CD4-positive, alpha-beta memory T cell (primary cell): ENCODE measurements at places on chromosomes 3 and 15.
A peak's percentile ranks its signal among the peaks of the same experiment; 100 is the strongest.

GRCh38 chr3:107368654-107369398 is 8.4 kb upstream of the CCDC54 start:
- DNase-seq: no peak

DNA sequence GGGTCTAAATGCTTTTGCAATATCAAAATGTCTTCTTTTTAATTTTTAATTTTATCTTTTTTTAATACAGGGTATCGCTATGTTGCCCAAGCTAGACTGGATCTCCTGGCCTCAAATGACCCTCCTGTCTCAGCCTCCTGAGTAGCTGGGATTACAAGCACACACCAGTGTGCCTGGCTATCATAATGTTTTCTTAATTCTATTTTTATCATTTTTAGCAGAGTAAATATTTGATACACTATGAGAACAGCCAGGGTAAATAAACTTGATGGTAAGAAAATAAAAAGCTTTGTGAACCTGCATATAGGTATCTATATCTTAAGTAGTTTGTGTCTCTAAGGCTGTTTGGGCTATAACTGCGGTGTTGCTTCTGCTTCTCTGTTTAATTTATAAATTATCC is 60.4 kb downstream of the IL12A start:
- DNase-seq: no peak

DNA sequence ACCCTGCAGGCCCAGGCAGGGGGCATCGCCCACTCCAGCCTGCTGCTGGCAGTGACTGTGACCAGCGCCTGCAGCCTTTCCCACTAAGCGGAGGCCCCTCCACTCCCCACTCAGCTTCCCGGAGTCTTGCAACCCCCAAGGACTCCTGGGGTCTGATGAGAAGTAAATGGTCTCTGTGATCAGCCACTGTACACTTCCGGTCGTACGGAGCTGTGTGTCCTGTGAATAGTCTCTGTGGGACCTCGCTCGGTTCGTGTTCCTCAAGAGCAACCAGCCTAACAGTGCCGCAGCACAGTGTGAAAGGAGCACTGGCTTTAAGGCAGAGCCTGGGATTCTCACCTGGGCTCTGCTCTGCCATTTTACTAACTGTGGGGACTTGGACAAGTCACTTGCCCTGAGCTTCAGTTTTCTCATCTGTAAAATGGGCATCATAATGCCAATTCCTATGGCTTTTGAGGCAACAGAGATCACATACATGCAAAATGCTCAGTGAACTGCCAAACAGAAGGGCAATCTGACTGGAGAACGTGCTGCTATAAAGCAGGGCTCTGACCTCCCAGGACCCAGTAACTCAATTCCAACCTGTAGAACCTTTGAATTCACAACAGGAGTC is 26.7 kb downstream of the TMEM43 start:
- DNase-seq: no peak

- DNase-seq: no peak
These were observed 397.6 kb upstream of the RGMA start for GRCh38 chr15:93486407-93487117.

DNA sequence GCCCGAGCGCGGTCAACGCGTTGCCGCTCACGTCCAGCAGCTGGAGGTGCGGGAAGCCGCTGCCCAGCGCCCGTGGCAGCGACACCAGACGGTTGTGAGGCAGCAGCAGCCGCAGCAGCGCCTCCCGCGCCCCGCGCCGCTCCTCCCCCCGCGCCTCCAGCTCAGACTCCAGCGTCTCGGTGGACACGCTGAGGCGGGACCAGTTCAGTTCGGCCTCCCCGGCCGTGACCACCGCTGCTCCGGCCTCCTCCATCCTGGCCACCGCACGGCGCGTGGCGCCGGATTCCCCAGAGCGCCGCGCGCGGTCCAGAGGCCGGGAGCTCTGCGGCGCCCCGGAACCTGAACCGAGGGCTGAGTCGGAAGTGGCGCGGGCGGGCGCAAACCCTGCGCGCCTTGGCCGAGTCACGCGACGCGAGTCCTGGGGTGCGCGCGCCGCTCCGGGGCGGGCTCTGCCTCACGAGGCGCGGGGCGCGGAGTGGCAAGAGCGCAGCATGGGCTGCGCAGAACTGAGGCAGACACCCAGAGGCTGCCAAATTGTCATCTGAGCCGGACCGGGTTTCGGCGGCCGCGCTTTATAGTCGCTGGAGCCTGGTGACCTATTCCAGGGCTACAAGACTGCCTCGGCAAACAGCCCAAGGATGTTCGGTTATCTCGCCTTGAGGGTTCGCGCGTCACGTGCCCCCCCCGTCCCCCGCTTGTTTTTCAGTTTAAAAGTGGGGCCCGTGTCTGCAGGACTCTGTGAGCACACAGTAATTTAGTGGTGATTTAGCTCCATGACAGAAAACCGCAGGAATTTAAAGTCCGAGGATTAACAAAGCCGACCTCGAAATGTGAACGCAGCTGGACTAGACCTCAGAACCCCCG is at the start of gene LRRC58:
LRRC58 (minus strand) TSS at position 364 of the 864 bp plus-strand sequence; CDS start at position 253, 111 bp downstream.
- peak; percentile 91 for DNase-seq

DNA sequence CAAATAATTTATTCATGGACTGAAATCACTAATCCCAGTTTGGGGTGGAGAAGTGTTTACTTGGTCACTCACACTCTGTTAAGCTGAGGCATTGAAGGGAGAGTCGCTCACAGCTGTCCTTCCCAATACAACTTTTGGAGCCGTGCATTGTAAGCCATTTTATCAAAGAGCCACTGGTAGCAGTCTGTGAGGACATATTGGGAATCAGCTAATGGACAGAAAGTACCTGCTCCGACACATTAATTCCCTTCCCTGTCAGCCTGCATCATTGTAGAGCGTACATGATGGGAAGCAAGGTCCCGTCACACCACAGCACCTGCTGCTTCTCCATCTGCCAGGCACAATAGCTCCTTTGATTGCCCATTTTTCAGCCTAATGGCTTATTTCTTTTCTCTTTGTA is 643.2 kb downstream of the SQOR start:
- no peak for DNase-seq

DNA sequence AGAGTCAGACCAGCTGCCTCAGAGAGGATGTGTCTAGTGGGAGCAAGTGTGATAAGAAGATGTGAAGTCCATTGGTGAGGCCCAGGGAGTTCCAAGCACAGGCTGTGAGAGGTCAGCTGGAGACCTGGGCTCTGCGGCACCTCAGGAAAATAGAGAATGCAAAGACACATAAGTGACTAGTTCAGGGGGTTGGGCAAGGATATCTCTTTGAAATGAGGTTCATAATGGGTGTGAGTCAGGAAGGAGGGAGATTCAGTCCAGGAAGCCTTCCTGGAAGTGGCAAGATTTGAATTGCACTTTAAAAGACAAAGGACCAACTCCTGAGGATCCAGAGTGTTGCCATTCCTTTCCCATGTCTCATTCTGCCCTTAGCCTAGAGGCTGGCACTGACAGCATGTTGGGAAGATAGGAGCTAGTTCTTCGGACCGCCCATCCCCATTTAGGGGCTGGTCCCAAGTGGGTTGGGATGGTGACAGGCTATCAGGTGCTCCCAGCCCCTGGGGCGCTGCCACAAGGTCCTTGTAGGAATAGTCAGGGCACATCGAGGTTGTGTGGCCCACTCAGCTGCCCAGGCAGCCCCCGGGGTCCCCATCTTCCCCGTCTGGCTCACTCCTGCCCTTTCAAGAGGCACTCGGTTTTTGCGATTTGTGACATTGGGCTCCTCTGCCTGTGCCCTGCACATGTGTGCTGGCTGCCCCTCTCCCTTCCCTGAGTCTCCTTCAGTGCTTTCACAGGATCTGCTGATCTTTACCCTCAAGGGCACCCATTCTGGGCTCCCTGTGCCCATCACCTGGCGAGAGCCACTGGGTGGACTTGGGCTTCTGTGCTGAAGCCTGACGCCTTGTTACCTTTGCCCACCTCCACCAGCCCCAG is 23.7 kb downstream of the ESYT3 start:
- DNase-seq: no peak

GRCh38 chr15:38028869-38029268 is 94.4 kb downstream of the TMCO5A start:
- DNase-seq: no peak

- DNase-seq: no peak
These were observed 562 bp downstream of the TCTA start for GRCh38 chr3:49412632-49413337.

- DNase-seq: no peak
These were observed 227.6 kb downstream of the MFSD1 start for GRCh38 chr3:159029306-159030026.

DNA sequence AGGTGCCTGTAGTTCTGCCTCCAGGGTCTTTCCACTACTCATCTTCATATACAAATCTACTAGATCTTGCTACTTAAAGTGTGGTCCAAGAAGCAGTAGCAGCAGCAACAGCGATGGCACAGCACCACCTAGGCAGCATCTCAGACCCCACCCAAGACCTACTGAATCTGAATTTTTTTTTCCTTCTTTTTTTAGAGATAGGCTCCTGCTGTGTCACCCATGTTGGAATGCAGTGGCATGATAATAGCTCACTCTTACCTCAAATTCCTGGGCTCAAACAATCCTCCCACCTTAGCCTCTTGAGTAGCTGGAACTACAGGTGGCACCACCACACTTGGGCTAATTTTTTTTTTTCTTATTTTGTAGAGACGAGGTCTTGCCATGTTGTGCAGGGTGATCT is 346.7 kb upstream of the TGFBR2 start:
- DNase-seq: no peak

GRCh38 chr15:34994925-34995324 is 6.8 kb upstream of the ZNF770 start:
- DNase-seq: no peak

DNA sequence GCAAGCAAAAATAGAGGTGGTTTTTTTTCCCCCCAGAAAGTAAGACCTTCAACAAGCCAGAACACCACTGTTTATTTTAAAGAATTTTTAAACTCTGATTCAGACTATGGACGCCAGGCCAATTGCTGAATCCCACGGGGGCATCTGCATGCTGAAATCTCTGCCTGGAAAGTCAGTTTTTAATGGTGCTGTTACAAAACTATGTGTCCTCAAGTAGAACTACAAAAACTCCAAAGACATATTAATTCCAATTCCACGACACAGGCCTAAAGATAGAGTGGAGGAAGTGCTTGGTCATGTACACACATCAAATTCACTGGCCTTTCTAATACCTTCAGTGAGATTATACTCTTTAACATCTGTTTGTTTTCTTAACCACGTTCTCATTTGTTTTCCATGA is 490.5 kb upstream of the NR2F2 start:
- no peak for DNase-seq

DNA sequence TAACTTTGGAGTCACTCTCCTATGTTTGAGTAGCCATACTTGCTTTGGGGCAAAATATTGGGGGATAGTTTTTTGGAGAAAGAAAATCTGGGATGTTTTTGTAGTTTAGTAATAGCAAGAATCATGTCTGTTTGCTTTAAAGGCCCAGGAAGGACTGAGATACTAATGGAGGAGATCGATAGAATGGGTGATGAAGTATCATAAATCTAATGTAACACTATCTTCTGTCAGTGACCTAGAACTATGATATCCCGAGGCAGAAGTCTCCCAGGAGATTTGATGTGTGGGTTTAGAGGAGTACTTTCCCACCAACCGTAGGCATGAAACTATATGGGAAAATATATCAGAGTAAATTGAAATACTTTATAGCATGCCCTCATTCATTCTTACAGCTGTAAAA is 21.0 kb upstream of the NFKBIZ start:
- no peak for DNase-seq

DNA sequence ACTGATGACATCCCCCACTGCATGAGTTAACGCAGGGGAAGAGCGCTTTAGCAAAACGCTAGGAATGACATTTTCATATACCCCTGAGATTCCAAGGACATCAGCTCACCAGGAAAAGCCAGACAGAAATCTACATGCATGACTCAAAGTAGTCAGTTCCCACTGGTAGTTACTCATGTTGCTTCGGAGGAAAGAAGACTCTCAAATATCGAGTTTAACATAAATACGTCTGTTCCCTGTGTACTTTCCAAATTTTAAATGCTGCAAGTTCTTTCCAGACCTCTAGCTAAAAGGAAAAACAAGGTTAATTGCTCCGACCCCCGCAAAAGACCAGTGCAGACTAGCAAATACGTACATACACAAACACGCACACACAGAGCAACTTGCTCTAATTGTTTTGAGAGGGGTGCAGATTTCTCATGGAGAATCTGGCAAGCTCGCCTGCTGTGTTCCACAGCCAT is 115.4 kb upstream of the PRICKLE2 start:
- no peak for DNase-seq

- no peak for DNase-seq
These were observed 39.5 kb downstream of the TIGIT start for GRCh38 chr3:114333180-114333922.

DNA sequence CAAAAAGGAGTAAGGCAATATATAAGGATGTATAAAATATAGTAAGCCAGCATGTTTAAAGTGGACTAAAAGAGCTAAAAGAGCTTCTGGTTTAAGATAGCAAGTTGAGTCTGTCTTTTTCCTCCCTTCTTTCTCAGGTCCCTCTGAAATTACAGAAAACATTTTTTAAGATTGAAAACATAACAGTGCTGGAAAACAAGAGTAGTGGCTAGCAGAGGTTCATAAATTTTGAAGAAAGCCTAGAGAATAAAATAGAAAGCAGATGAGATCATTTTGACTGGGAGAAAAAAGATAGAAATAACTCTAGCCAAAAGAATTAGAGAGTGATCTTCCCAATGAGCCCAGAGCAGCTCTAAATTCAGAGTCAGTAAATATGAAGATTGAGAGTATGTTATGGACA is 41.9 kb downstream of the ATP8B4 start:
- DNase-seq: no peak

GRCh38 chr15:29312387-29312786 is 42.8 kb upstream of the NSMCE3 start:
- no peak for DNase-seq

GRCh38 chr15:80870893-80871292 is 91.7 kb downstream of the CEMIP start:
- no peak for DNase-seq

- no peak for DNase-seq
These were observed 104.9 kb upstream of the TRIM42 start for GRCh38 chr3:140573011-140573410.

DNA sequence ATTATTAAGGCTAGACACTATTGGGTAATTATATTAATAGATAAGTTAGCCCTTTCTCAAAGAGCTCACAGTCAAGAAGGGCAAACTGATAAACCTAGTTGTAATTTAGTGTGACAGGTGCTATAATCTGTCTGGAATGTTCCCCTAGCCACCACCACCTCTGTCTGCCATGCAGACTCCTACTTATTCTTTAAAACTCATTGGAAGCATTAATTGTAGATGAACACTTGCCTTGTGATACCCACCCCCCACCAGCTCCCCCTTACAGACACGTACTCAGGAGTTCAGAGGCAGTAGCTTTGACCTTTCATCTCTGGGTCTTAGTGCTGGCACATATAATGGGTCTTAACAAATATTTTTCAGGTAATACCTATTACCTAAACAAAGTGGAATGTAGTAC is 195.9 kb downstream of the TP63 start:
- no peak for DNase-seq

DNA sequence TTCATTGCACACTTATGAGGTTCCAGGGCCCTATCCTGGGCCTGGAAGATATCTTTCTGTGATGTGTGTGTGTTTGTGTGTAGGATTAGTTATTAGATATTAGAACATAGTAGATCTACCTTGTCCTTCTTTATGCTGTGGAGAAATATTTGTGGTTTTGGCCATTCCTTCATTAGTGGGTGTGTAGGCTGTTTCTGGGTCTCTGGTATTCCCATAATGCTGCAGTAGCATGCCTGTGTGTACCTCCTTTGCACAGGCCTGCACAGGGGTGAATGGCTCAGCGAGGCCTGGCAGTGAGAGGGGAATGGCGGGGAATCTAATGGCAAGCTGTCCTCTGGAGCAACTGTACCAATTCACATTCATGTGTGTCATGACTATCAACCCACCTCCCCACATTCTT is 125.8 kb upstream of the MRPS22 start:
- DNase-seq: no peak

GRCh38 chr3:89367166-89367565 is 259.7 kb downstream of the EPHA3 start:
- DNase-seq: no peak
